Suprapubic skin (tissue), 4 donors: ENCODE measurements at places on chromosomes 1 and 21. TPM values are rescaled to one million over a fixed set of nuclear protein-coding genes. Genes with fewer than 3 reads are reported as not detected.

DNA sequence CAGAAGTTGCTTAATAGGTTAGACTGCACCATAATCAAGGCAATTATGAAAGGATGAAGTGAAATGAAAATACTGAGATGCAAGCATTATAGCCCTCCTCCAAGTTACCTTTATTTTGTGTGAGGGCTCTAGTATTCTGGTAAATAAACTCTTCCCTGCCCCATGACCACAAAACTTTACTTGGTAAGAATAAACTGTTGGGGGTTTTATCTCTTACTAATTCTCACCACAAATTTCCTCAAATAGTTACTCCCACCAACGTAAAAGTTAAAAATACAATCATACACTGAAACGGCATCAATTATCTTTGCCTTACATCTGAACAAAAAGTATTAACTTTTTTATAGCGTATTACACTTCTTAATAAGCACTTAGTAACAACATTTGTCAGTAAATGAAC is 29.5 kb downstream of the C21orf91 start:
- H3K4me1 ChIP-seq: peaks cover 6% of the 10 kb centered on the region
- peaks cover 23% of the 10 kb centered on the region for H3K36me3 ChIP-seq
- no peaks in the 10 kb centered on the region for H3K27me3 ChIP-seq
- no peak overlapping the region for H3K4me3 ChIP-seq
- H3K27ac ChIP-seq: no peak overlapping the region

GRCh38 chr1:35561972-35562680 is 4.5 kb downstream of the NCDN start:
- peaks cover 28% of the 10 kb centered on the region for H3K36me3 ChIP-seq
- no peak for DNase-seq
- H3K27ac ChIP-seq: no peak overlapping the region
- no peak overlapping the region for H3K4me3 ChIP-seq

Gene FAM151A
- not detected for total RNA-seq

DNA sequence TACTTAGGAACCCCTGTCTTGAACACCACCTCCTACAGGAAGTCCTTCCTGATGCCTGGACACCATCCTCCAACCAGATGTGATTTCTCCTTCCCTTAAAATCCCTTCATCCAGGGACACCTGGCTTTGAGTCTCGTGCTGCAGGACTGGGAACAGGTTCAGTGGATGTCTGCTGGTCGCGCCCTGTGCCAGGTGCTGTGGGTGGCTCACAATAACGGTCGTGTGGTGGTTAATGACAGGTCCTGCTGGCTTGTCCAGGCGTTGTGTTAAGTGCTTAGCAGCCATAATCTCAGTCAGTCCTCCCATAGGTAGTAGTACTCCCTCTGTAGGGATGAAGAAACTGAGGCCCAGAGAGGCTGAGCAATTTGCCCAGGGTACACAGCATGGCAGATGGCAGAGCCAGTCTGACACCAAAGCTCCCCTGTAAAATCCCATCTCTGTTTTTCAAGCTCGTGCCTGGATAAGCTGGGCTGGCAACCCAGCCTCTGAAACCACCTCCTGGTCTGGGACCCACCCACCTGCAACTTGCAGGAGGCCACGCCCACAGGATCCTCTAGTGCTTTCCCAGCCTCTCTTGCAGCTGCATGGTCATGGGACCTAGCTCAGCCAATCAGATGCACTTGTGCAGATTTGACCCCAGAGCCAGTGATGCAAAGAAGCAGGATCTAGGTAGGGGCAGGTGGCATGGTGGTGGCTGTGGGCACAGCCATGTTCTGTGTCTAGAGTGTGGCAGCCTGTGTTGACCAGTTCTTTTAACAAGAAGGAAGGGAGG is 106.0 kb upstream of the IFFO2 start:
- H3K27ac ChIP-seq: peak overlapping the region; percentile 55
- H3K27me3 ChIP-seq: peaks cover 23% of the 10 kb centered on the region
- peaks cover 62% of the 10 kb centered on the region for H3K4me1 ChIP-seq
- DNase-seq: no peak
- no peak overlapping the region for H3K4me3 ChIP-seq

Gene RPE65
- not detected for total RNA-seq

GRCh38 chr1:184376369-184376768 is 10.5 kb upstream of the C1orf21 start:
- H3K36me3 ChIP-seq: no peaks in the 10 kb centered on the region
- no peak for DNase-seq
- no peaks in the 10 kb centered on the region for H3K27me3 ChIP-seq
- no peak overlapping the region for H3K4me3 ChIP-seq

DNA sequence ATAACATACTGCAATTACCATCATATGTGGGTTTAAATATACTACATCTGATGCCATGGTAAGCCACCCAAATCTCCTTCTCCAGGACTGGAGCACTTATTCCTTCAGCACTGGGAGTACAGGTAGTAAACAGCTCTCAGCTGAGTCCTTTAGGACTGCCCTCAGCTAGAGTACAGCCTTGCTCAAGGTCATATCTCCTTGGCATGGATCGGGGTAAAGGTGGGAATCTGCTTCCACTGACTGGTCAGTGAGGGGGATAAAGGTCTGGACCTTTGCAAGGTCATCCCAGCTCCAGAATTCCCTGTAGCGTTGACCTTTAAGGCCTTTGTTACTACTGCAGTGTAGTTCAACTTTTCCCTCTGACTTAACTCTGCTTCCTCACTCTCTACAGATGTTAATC is 38.8 kb downstream of the RPL5 start:
- H3K4me1 ChIP-seq: no peaks in the 10 kb centered on the region
- H3K36me3 ChIP-seq: no peaks in the 10 kb centered on the region
- no peaks in the 10 kb centered on the region for H3K27me3 ChIP-seq
- H3K4me3 ChIP-seq: no peak overlapping the region

DNA sequence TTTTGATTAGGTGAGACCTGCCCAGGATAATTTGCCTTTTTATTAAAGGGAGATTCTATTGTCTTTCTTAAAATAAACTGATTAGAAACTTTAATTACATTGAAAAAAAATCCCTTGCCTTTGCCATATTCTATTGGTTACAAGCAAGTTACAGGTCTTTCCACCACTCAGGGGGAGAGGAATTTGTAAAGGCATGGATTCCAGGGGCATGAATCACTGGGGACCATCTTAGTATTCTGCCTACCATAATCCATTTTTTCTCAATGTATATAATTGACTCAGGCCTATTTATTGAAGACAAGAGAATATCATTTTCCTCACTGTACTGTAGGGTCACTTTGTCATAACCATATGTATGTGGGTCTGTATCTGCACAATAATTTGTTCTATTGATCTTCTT is 124.3 kb upstream of the PDE4B start:
- no peak overlapping the region for H3K27ac ChIP-seq
- H3K4me3 ChIP-seq: no peak overlapping the region
- no peaks in the 10 kb centered on the region for H3K36me3 ChIP-seq

Gene UTS2
- not detected for total RNA-seq

DNA sequence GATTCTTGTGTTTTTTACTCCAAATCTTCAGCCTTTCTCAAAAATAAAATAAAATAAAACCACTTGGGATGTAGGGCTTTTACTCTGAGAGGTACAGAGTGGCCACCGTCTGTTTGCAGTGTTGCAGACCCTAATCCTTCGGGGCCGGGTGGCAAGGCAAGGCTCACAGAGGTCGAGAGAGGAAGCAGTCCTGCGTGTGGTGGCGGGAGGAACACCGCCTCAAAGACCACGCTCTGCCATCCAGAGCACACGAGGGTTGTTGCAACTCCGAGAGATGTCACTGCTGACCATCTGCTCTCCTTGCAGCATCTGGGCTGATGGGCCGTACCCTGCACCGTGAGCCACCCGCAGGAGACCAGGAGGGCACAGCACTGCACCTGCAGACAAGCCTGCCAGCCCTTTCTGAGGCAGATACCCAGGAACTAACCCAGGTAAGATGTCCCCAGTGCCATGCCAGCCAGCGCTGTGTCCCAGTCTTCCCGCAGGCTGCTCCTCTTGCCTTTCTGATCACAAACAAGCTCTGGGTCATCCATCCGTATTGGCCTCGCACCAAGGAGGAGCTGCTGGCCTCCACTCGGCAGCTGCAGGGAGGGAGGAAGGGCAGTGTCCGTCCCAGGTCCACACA is 31.5 kb downstream of the SNAP47 start:
- DNase-seq: peak; percentile 64
- no peak overlapping the region for H3K27ac ChIP-seq
- H3K4me3 ChIP-seq: no peak overlapping the region
- H3K4me1 ChIP-seq: peaks cover 25% of the 10 kb centered on the region
- no peaks in the 10 kb centered on the region for H3K27me3 ChIP-seq

- peaks cover 3% of the 10 kb centered on the region for H3K36me3 ChIP-seq
- no peak overlapping the region for H3K4me3 ChIP-seq
- no peak for DNase-seq
- no peak overlapping the region for H3K27ac ChIP-seq
Measured at GRCh38 chr1:22484706-22485345, 33.2 kb downstream of the ZBTB40 start.

DNA sequence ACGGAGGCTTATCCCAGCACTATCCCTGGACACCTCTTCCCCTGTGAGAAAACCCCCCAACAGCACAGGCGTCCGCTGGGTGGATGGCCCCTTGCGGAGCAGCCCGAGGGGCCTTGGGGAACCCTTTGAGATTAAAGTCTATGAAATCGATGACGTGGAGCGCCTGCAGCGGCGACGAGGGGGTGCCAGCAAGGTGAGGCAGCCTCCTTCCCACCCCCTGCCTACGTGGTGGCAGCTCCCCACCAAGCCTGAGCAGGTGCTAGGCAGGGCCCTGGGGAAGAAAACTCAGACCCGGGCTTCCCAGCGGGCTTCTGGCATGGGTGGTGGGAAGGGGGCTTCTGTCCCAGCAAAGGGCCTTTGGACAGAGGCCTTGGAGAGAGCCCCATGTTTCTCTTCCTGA is 543.3 kb downstream of the KIF26B start:
- no peak overlapping the region for H3K27ac ChIP-seq

Gene ZMYM4
- 17.8 TPM for total RNA-seq

- no peaks in the 10 kb centered on the region for H3K36me3 ChIP-seq
- no peak overlapping the region for H3K27ac ChIP-seq
- DNase-seq: no peak
- H3K4me3 ChIP-seq: no peak overlapping the region
- peaks cover 22% of the 10 kb centered on the region for H3K4me1 ChIP-seq
- H3K27me3 ChIP-seq: no peaks in the 10 kb centered on the region
Measured at GRCh38 chr1:192491804-192492554, 83.6 kb upstream of the RGS1 start.

DNA sequence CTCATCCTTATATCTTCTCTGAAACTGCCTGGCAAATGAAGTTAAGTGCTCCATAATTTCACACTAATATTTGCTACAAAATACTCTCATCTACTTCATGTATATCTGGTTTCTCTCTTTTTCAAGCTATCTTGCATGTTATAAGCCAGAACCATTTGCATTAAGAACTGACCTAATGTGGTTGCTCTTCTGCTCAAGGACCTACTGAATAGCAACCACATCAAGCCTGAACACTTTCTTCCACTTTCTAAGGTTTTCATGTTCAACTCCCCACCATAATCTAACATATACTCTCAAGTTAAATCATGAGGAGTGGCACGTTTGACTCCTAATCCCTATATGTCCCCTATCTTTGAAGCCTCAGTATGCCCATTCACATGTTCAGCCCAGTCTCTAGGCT is 27.2 kb downstream of the RGS1 start:
- peaks cover 2% of the 10 kb centered on the region for H3K4me1 ChIP-seq
- H3K4me3 ChIP-seq: no peak overlapping the region
- DNase-seq: no peak
- H3K36me3 ChIP-seq: no peaks in the 10 kb centered on the region
- no peaks in the 10 kb centered on the region for H3K27me3 ChIP-seq

- peak overlapping the region; percentile 94 for H3K27ac ChIP-seq
- no peaks in the 10 kb centered on the region for H3K36me3 ChIP-seq
- peak overlapping the region; percentile 74 for H3K4me3 ChIP-seq
- peaks cover 60% of the 10 kb centered on the region for H3K4me1 ChIP-seq
- H3K27me3 ChIP-seq: no peaks in the 10 kb centered on the region
Measured at GRCh38 chr1:61081686-61082310, 563 bp upstream of the NFIA start.

DNA sequence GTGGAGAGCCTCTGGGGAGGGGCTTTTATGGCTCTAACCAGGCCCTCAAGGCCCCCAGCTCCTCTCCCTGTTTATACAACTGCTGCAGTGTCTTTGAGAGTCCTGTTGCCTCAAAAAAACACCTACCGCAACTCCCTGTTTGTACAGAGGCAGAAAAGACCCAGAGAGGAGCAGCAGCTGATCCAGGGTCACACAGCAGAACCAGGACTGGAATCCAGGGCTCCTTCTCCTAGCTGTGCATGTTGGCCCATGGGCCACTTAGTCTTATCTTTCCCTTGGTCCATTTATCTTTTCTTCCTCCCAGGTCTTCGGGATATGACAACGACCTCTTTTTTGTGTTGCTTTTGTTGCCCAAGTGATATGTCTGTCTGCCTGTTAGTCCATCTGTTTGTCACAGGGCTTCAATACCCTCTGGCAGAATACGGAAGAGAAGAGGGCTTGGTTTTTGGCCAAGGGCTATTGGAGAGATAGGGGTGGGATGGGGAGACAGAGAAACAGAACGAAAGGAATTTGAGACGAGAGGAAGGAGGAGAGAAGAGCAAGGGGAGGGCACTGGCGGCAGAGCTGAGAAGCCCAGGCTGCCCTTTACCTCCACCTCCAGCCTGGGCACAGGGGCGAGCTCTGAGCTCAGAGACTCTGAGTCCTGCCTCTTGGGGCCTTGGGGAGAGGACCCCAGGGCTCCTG is 33.5 kb upstream of the WASF2 start:
- H3K27me3 ChIP-seq: no peaks in the 10 kb centered on the region
- no peak for DNase-seq
- no peak overlapping the region for H3K4me3 ChIP-seq
- no peaks in the 10 kb centered on the region for H3K36me3 ChIP-seq
- peak overlapping the region; percentile 87 for H3K27ac ChIP-seq

Gene CXADR
- 121 TPM for total RNA-seq

Gene TLCD4
- 6.2 TPM for total RNA-seq

Gene TNNI3K
- total RNA-seq: 0.76 TPM

DNA sequence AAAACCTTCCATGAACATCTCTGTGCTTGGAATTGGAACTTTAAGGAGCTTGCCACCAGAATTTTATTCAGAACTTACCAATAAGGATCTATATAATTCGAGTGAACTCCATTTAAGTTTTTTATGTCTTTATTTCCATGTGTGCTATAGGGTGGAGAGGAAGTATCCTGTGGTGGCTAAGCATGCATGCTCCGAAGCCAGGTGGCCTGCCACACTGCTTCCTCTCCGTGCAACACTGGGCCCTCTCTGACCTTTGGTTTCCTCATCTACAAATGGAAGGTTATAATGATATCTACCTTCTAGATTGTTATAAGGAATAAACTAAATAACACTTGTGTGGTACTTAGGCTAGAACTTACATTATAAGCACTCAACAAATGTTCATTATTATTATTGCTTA is 382.1 kb downstream of the PTPRC start:
- H3K27me3 ChIP-seq: no peaks in the 10 kb centered on the region
- no peak for DNase-seq
- H3K4me3 ChIP-seq: no peak overlapping the region
- no peaks in the 10 kb centered on the region for H3K4me1 ChIP-seq
- H3K27ac ChIP-seq: no peak overlapping the region

GRCh38 chr1:221241592-221241991 is 362.3 kb downstream of the HLX start:
- H3K4me3 ChIP-seq: no peak overlapping the region
- DNase-seq: no peak

- no peak overlapping the region for H3K4me3 ChIP-seq
- H3K4me1 ChIP-seq: peaks cover 10% of the 10 kb centered on the region
- no peaks in the 10 kb centered on the region for H3K27me3 ChIP-seq
- DNase-seq: no peak
- H3K27ac ChIP-seq: no peak overlapping the region
Measured at GRCh38 chr1:100458661-100459357, 79.1 kb upstream of the GPR88 start.
